Prostate gland (tissue), 2 donors: ENCODE measurements at places on chromosomes 4 and X. TPM values are rescaled to one million over a fixed set of nuclear protein-coding genes. Genes with fewer than 3 reads are reported as not detected.
A peak's percentile ranks its signal among the peaks of the same experiment; 100 is the strongest.

DNA sequence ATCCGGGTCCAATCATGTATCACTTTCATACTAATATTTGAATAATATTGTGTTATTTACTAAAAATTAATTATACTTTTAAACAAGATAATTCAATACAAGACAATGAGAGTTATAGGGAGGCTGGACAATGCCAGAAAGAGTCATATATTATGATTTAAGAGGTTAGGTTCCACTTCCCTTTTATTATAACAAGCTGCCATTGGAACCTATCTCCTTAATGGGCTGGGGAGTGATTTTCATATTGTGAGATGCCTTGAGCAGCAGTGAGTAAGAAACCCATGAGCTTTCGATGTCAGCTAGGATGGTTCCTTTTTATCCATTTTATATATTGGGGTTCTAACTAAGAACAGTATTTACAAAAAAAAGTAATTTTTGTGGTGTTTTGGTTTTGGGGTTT, 91.8 kb downstream of the MAB21L2 start:
- DNase-seq = no peak

- no peak for DNase-seq
Measured at GRCh38 chr4:3679851-3680311, 86.3 kb upstream of the ADRA2C start.

- peak; percentile 80 for DNase-seq
Measured at GRCh38 chr4:139176302-139177048, 543 bp downstream of the ELF2 start.

- no peak for DNase-seq
Measured at GRCh38 chr4:8851321-8852117, 20.1 kb downstream of the HMX1 start.

DNA sequence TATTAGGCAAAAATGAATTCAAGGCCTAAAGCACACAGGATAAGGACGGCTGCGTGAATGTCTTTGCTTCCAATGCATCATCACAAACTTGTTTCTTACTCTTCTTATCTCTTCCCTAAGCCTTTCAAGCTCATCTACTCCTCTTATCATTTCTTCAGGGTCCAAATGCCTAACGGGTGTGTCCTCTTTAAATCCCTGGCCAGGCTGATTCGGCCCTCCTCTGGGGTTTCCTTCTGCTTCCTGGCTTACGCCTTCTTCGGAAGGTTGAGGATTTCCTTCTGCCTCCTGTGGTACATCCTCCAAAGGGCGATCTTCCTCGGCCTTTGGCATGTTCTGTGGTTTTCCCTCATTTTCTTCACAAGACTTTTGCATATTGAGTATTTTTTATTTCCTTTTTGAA, 1.3 kb downstream of the TCEAL8 start:
- no peak for DNase-seq

DNA sequence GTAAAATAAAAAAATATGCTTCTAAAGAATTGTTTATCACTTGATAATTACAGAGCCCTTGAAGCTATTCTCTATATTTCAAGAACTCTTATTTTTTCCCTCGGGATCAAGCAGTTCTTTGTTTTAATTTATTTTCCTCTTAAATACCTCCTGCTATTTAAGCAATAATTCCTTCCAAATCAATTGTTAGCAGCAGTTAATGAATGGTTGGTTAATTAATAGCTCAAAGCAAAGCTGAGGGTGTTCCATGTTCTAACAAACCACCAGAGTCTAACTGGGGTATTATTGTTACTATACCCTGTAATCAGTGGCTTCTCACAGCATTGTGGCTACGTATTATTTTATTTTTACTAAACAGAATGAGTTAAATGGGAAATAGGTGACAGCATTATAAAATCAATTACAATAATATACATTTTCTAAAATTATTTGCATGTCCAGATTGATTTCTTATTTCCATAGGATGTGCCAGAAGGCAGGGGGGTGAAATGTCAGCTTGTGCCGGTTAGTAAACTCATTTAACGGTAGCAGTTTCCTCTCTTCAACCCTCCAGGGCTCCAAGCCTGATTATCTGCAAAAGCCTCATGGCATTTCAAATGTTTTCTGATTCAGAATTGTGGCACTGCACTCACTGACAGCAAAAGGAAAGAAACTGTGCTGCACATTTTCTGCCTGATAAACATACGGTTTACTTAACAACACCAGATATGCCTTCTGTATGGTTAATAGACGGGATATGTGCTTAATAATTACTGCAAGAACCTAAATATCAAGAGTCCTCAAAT, 286.9 kb upstream of the EMCN start:
- DNase-seq = no peak

GRCh38 chr4:4637710-4638109, 95.9 kb upstream of the STX18 start:
- no peak for DNase-seq

DNA sequence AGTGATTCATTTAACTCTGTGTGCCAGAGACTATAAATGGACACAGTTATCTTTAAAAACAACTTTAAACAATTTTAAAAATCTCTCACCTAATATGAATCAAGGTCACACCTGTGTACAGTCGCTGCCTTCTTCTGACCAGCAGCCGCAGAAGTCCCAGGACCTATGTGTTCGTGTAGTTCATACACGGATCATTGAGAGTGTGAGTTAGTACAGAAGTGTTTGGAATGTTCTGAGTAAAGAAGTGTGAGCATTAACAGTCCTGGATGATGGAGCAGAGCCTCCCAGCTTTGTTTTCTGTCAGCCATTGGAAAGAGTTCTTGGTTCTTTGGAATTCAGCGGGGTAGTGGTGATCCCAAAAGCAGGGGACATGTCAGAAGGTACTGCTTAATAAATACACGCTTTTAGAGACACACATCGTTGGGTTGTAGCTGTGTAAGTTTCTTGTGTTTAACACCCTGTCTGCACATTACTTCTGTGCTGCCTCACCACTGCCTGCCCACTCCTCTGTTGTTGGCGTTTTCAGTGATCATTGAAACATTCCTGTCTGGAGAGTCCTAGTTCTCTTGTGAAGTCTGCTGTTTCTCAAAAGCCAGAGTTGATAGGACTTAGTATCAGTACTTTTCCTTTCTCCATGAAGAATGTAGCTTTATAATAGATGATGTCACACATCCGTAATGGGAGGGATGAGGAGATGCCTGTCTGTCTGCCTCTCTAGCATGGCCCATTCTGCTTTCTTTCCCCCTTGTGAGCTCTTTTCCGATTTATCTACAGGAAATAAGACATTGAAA, 90.6 kb downstream of the PTTG2 start:
- no peak for DNase-seq

DNA sequence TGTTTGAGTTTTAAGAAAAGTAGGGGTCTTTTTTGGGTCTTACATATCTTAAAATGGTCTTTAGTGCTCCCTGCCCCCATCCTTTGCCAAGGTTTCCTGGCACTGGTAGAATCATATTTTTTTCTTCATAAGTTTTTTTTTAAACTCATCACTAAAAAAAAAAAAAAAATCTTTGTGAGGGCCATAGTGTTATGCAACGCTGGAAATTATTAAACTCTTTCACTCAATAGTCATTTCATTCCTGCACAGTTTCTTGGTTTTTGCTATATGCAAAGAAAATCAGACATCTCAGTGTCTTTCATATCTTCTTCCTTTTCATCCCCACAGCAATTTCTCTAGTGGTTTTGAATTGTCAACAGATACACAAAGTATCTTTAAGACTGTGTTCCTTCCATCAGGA, 95.6 kb downstream of the TMA16 start:
- no peak for DNase-seq

DNA sequence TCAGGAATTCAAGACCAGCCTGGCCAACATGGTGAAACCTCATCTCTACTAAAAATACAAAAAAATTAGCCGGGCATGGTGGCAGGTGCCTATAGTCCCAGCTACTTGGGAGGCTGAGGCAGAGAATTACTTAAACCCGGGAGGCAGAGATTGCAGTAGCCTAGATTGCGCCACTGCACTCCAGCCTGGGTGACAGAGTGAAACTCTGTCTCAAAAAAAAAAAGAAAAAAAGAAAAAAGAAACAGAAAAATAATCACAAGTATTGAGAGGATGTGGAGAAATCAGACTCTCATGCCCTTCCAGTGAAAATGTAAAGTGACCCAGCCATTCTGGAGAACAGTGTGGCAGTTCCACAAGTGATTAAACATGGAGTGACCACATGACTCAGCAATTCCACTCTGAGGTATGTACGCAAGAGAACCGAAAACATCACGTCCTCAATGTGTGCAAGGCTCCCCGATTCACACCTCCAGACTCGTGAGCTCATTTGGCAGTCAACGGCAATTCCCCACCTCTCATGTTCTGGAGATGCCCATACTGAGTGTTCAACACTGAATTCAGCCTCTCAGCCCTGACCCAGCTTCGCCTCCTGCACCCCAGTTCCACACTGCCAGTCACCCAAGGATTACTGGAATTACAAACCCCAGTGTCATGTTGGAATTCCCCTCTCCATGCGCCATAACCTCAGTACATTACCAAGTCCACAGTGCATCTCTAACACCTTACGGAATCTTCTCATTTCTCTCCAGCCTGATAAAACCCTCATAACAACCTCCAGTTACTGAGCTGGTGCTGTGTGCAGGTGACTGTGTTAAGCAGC, 21.1 kb downstream of the ACOX3 start:
- no peak for DNase-seq

DNA sequence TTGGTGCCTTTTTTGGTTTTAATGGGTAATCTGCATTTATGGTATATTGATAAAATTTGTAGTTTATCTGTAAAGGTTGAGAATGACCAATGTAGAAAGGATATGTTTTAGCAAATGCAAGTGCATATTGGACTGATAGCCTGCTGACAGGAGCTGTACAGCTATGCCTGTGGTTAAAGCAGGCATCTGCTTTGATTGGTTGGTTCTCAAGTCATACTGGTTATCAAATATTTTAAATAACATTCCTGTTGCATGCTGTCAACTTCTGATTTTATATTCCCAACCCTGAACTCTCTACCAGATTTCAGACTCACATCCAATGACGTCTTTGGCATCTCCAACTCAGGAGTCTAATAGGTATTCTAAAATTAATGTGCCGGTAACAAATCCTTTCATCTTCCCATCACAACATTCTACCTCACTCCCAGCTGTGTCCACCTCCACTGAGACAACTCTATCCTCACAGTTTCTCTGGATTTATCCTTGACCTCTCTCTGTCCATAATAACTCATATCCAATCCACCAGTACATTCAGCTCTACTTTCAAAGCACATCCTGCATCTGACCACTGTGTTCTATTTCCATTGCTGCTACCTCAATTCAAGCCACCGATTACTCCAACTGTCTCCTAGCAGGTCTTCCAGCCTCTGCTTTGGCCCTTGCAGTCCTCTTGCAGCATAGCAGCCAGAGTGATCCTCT, 125.7 kb downstream of the CAMK2D start:
- no peak for DNase-seq

- DNase-seq = no peak
Measured at GRCh38 chrX:10618961-10619360, 1.4 kb downstream of the MID1 start.

GRCh38 chr4:23770011-23770410, 119.8 kb downstream of the PPARGC1A start:
- DNase-seq = no peak

DNA sequence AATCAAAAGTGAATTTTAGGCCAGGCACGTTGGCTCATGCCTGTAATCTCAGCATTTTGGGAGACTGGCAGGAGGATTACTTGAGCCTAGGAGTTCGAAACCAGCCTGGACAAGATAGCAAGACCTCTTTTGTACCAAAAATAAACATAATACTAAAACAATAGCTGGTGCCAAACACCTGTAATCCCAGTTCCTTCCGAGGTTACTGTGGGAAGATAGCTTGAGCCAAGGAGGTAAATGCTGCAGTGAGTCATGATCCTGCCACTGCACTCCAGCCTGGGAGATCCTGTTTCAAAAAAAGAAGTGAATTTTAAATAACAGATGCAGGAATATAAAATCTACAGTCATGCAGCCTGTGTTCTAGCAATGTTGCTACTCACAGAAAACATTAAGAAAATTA, 488.3 kb downstream of the PPARGC1A start:
- DNase-seq = no peak

GRCh38 chrX:104173841-104174240, 7.6 kb downstream of the FAM199X start:
- no peak for DNase-seq

- no peak for DNase-seq
Measured at GRCh38 chr4:108454227-108454626, 166.1 kb upstream of the RPL34 start.

DNA sequence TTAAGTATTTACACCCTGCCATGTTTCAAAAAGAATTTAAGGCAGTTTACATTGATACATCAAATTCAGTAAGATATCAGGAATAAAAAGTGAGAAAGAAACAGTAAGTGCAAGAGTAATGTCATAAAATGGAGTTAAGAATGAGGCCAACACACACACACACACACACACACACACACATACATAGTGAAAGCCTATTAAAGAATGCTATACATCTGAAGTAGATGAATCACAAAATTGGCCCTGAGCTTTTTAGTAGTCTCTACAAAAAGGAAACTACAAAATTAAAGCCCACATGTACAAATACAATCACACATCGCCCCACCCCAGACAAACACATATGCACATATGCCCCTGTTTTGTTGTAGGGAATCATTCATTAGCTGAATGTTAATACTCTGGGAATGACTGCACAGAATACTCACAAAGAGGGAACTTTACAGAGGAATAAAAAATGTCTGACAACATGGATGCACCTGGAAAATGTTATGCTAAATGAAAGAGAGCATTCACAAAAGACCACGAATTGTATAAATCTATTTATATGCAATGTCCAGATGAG, 428.8 kb downstream of the IL15 start:
- DNase-seq = no peak

GRCh38 chr4:114286262-114286810, 306.9 kb upstream of the ARSJ start:
- no peak for DNase-seq

DNA sequence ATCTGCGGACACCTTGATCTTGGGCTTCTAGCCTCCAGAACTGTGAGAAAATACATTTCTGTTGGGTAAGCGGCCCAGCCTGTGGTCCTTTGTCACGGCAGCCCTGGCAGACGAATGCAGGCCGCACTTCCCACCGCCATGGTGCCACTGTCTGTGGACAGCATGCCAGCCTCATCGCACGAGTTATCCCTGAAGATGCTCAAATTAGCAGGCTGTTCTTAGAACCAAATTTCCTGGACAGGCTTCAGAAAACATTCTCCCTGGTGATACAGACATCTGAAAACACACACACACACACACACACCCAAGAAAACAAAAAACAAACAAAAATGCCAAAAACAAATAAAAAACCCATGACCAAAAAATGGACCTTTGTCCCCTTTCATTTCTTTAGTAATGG, 343.5 kb upstream of the GATB start:
- DNase-seq = no peak

GRCh38 chrX:71053217-71053621, 14.9 kb downstream of the SNX12 start:
- DNase-seq = no peak

The USP26 gene
- not detected for total RNA-seq

The RHOXF2 gene
- not detected for total RNA-seq

The SRPX2 gene
- 5.1 TPM for total RNA-seq

The OTC gene
- 0.34 TPM for total RNA-seq

The CLTRN gene
- total RNA-seq = 0.57 TPM

The PAK3 gene
- 6.7 TPM for total RNA-seq

The NXF2 gene
- 8.7 TPM for total RNA-seq

The ATP1B4 gene
- total RNA-seq = 0.50 TPM

The EXOC1L gene
- total RNA-seq = not detected

The GAGE2A gene
- total RNA-seq = not detected

The SMARCA1 gene
- 41.9 TPM for total RNA-seq
